ENCODE measurements at places on chromosomes 3 and 15.

DNA sequence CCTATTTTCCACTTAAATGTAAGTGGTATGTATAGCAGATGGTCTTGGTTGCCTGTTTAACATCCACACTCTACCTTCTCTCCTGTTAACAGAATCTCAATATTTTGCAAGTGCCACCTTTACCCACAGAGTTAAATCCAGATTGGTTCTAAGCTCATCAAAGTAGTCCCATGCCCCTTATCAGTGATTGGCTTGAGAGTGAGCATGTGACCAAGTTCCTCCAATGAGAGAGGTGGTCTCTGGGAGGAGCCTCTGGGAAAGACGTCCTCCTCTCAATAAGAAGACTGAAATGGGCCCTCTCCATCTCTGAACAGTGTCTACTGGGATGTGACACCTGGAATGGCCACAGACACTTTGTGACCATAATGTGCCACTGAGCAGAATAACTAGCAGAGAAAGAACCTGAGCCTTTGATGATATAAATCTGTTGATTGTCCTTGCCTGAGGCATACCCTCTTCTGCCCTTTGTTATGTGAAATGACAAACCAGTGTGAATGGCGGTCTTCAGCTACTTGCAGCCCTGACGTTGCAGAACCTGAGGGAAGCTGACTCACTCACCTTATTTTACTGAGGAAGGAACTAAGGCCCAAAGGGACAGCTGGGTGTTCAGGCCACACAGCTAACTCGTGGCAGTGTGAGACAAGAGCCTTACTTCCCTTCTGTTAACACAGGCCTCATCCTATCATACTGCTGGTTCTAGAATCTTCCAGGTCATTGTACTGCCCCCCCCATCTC is 42.4 kb upstream of the LARS2 start:
- DNase-seq = no peak

- no peak for DNase-seq
Observed at GRCh38 chr15:96974761-96975160, 644.3 kb downstream of the NR2F2 start.

- no peak for DNase-seq
Observed at GRCh38 chr15:70856884-70857561, 3.1 kb upstream of the LARP6 start.

GRCh38 chr15:62118520-62119226 is 46.4 kb downstream of the C2CD4B start:
- DNase-seq = peak; percentile 46

- no peak for DNase-seq
Observed at GRCh38 chr3:161369531-161369930, 1.8 kb downstream of the SPTSSB start.

- DNase-seq = no peak
Observed at GRCh38 chr3:108134555-108134880, 43.7 kb upstream of the CD47 start.

- peak; percentile 75 for DNase-seq
Observed at GRCh38 chr3:17730318-17730967, 12.0 kb downstream of the TBC1D5 start.

- no peak for DNase-seq
Observed at GRCh38 chr15:69652293-69652692, 199.7 kb downstream of the RPLP1 start.

DNA sequence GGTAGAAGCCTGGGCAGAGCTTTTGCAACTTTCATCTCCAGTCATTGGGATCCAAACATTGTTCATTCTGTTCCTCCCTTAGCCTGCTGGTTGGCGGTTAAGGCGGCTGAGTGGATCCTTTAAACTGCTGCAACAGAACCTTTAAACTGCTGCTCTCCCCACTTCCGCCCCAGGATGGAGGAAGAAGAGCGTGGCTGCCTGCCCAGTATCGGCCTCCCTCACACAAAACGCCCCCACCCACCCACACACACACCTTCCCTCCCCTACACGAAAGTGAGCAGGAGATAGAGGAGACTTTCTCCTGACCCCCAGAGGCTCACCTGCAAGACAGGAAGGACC is 460 bp upstream of the ZMAT3 start:
- DNase-seq = no peak

- DNase-seq = peak; percentile 3
Observed at GRCh38 chr15:35545316-35545823, 595 bp downstream of the DPH6 start.
